AG04450 (cell line): ENCODE measurements at places on chromosomes 6 and 20. TPM values are rescaled to one million over a fixed set of nuclear protein-coding genes. Genes with fewer than 3 reads are reported as not detected.

The PI16 gene
- polyA plus RNA-seq, result 0.05 and 0.11 TPM in 2 replicates

- DNase-seq, result no peak
These were observed 35.4 kb upstream of the MRPS18A start for GRCh38 chr6:43722920-43723545.

DNA sequence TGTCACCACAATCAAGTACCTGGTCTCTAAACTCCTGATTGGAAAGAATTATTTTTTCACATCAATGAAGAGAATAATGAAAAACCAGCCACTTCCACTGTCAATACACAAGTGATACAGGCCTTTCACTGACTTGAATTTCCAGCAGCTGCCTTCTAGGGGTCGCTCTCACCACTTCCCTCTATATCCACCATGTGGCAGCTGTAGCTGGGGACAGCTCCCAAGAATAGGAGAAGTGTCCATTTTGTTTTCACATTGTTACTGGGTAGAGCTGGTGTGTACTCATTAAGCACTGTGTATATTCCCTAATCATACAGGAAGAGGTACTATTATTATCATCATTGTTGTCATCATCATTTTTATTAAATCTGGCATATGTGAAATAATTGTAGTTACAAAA, 438.4 kb upstream of the SPTLC3 start:
- DNase-seq, result no peak

DNA sequence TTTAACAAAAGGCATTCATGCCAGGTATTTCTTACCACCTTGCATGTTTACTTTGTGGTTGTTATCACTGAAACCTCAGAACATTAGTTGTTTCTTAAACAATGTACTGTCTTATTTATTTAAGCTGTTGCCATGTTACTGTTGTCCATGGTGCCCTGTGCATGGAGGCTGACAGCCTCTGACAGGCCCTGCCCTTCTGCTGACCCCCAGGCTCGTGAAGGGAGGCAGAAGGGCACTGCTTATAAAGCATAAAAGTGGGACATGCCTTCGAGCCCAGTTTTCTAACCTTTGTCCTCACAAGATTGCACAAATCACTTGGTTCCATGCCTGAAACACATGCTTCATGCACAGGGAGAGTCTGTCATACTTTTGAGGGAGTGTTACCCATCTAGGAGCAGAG, 46.7 kb upstream of the CLIC5 start:
- no peak for DNase-seq

- no peak for DNase-seq
These were observed 48.7 kb downstream of the KCTD20 start for GRCh38 chr6:36491378-36491965.

- no peak for DNase-seq
These were observed 59.8 kb downstream of the GOPC start for GRCh38 chr6:117542493-117542892.

GRCh38 chr20:10659651-10660601, 13.9 kb downstream of the JAG1 start:
- DNase-seq, result no peak

The KCNS1 gene
- polyA plus RNA-seq, result 0.30 and 0.31 TPM in 2 replicates

The HLA-A gene
- 368 and 445 TPM in 2 replicates for polyA plus RNA-seq

GRCh38 chr6:127058936-127059335, 59.5 kb upstream of the RSPO3 start:
- no peak for DNase-seq

DNA sequence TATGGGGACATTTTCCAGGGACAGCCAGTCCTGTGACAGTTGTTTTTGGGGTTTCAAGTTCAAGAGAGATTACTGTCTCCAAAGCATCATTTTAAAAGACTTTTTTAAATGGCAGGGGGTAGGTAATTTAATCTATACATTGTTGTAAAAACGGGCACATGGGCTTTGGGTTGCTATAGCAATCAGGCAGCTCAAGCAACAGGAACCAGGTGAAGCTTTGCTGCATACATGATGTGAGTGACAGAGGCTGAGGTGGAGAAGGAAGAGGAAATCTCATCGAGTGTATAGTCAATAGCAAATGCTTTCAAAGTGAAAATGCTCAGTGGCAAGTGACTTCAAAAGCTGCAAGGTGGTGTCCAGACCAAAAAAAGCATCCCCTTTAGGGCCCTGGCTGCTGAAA, 277.4 kb upstream of the JAG1 start:
- no peak for DNase-seq

- no peak for DNase-seq
These were observed 2.8 kb upstream of the KCNQ2 start for GRCh38 chr20:63475209-63475608.

- DNase-seq, result no peak
These were observed 7.0 kb upstream of the PRSS35 start for GRCh38 chr6:83505356-83505755.

The TRIM15 gene
- not detected in 2 replicates for polyA plus RNA-seq

GRCh38 chr6:37501632-37502491, 2.2 kb upstream of the CCDC167 start:
- no peak for DNase-seq

The DNAH8 gene
- not detected in 2 replicates for polyA plus RNA-seq

DNA sequence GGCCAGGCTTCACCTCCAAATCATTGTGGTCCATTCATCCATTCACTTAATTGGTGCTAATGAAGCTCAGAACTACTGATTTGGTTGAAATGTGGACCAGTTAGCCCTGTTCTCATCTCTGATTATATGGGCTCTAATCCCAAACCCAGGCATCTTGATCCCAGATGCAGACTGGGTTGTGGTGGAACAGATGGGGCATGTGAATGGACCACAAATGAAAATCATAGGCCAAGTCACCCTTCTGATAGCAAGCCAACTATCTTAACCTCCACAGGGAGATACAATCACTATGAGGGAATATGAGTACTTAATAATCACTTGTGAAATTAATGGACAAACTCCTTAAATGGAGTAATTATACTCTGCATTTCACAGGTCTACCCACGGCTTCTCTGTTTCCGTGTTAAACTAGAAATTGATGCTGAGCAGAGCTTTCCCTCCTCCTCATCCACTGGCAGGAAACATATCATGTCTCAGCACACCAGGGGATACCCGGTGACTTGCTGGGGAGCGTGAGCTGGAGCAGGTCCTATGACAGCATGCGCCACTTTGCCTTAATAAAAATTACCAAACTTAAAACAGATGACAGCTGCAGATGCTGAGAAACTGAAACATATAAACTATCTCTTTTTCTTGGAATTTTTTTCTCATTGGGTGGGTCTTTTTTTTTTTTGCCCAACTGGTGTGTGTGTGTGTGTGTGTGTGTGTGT, 108.8 kb upstream of the HEY2 start:
- DNase-seq, result no peak

DNA sequence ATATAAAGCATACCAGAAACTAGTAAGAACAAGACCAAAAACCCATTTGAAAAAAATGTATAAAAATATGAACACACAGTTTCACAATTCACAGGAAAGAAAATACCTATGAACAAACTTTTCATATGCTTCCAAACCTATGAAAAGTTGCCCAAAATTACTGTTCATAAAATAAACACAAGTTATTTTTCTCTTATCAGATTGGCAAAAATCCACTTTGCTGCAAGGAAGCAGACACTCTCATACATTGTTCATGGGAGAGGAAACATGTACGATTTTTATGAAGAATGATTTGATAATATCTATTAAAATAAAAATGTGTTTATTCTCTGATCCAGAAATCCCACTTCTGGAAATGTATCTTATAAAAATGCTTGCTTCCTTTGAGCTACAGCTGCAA, 40.0 kb upstream of the OCSTAMP start:
- DNase-seq, result no peak

- no peak for DNase-seq
These were observed 42.3 kb downstream of the UNC5CL start for GRCh38 chr6:40996591-40997233.

DNA sequence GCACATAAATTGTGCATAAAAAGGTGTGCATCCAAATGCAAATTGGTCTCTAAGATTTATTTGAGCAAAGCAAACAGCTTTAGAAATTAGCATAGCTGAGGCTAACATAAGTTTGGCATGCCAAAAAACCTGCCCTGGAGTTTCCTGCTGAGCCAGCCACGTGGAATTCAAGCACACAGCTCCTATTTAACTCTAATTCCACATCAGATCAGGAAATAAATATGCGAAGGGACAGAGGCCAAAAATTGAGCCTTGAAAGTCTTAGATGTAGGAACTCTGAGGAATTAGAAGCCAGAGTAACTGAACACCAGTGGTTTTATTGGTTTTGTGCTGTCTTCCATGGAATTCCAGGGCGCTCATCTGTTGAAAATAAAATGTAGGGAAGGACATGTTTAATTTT, 19.6 kb downstream of the SOBP start:
- no peak for DNase-seq

The TFAP2D gene
- not detected in 2 replicates for polyA plus RNA-seq

DNA sequence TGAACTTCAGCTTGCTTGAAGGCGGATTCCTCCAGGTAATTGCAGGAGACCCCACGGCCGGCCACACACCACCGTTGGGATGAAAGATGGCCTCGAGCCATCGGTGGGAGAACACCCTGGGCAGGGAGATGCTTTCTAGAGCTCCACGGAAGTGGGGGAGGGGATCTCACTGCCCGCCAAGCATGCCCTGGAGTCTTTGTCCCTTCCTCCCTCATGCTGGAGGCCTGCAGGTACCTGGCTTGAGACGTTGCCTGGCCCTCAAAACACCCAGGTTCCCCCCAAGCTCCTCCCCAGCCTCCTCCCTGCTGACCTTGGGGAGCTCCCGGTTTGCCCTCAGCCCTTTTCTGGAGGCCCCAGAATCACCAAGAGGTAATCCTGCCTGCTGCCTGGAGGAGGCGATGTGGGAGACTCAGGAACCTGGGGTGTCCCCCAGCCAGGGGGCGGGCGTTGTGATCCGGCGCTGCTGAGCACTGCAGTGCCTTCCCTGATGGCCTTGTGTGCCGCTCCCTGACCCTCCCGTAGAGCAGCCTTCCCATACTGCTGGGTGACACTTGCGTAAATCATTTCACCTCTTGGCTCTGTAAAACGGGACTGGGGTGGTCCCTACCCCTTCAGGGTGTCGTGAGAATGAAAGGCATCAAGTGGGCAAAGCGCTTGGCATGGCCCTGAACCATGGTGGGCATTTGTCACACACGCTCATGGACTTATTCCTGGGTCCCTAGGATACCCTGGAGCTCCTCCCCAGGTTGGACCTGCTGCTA, 91.4 kb downstream of the CEBPB start:
- DNase-seq, result no peak

GRCh38 chr6:12415980-12416598, 125.9 kb downstream of the EDN1 start:
- no peak for DNase-seq

GRCh38 chr6:1497761-1498105, 108.4 kb downstream of the FOXF2 start:
- DNase-seq, result no peak

The MCCD1 gene
- not detected in 2 replicates for polyA plus RNA-seq

The OPRM1 gene
- not detected in 2 replicates for polyA plus RNA-seq

DNA sequence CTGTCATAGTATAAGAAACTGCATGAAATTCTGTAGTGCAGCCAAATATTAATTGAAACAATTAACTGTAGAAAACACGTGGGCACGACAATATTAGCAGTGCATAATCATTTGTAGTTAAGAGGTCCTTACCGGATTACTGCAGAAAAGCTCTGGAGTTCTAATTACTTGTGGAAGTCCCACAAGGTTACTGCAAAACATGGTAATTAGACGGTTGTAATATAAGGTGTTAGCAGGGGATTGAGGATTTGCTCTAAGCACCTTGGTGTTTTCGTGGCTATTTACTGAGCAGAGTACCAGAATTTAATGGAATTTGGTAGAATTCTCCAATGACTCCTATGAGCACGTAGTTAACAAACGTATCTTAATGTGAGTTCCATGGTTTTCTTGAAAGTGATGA, 473.6 kb upstream of the AGPAT4 start:
- DNase-seq, result no peak

DNA sequence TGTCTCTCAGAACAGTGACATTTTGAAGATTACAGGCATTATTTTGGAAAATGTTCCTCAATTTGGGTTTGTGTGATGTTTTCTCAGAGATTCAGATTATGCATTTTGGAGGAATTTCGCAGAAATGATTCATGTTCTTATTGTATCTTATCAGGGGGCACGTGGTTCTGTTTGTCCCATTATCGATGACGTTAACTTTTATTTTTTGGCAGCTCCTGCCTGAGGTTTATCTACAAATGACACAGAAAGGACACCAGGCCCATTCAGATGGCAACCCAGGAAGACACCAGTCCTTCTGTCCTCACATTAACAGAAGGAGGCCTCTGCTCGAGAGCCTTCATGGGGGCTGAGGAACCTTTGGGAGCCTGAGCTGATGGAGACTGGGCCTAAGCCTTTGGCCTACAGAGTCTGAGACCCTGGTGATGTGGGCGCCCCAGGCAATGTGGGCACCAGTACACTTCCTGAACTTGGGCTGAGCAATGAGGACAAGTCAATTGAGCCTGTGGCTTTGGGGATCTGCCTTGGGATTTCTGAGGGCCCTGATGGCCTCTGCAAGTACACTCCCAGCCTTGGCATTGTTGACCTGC, 41.2 kb upstream of the EZR start:
- no peak for DNase-seq

DNA sequence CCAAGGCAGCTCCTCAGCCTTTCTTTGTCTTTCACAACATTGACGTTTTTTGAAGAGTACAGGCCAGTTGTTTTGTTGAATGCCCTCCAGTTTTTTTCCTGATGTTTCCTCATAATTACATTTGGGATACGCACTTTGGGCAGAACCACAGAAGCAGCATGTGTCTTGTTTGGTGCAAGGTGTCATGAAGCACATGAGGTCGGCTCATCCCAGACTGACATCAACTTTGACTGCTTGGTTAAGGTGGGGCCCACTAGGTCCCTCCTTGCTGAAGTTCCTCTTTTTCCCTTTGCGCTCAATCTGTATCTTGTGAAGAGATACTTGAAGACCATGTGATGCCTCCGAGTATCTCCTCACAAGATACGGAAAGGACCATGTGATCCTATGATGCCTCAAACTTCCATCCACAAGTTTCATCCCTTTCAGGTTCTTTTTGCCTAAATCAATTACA, 10.5 kb downstream of the SNAI1 start:
- DNase-seq, result no peak

The TINAG gene
- polyA plus RNA-seq, result not detected in 2 replicates

DNA sequence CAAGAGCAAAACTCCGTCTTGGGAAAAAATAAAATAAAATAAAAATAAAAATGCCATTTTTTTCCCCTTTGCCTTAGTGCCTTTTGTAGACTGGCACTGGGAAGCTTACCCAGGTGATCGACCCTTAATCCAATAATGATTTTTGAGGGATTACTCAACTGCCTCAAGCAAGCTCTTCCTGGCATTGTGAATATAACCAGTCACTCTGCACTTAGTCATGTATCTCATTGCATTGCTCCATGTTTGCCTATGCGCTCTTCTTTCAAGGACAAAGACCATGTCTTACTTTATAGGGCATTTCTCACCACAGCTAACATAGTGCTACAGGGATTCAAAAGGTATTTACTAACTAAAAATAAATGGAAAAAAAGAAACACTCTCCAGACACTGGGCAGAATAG, 13.0 kb downstream of the GFOD1 start:
- DNase-seq, result no peak

DNA sequence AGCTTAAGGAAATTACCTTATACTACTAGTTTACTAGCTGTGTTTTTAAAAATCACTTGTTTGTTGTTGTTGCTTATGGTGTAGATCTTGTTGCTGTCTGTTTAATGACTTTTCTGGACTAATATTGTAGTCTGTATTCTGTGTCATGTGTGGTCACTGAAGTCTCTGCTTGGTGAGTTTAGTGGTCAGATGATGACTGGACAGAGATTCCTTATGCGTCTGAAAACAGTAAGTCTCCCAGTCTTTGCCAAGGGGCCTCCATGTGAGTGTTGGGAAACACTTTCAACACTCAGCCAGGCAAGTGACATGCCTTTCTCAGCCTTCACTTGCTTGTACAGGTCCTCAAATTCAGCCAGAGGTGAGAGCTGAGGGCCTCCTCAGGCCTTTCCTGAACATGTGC, 256.9 kb upstream of the RNF24 start:
- no peak for DNase-seq

The KPNA5 gene
- 5.1 and 8.4 TPM in 2 replicates for polyA plus RNA-seq
